ENCODE measurements at places on chromosomes 3 and 15.

GRCh38 chr3:54366007-54366750 lies 243.8 kb downstream of the CACNA2D3 start:
- DNase-seq = no peak

DNA sequence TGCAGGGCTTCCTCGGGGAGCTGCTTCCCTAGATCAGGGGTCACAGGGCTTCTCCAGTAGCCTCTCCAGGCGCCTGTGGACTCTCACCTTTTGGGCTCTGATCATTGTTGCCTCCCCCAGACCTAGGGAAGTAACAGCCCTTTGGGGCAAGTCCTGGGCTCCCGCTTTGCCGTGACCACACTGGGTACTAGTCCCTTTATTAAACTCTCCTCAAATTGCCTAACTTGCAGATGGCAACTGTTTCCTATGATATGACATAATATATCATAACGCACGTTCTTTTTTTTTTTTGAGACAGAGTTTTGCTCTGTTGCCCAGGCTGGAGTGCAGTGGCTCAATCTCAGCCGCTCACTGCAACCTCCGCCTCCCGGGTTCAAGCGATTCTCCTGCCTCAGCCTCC lies 17.9 kb upstream of the NRROS start:
- DNase-seq = no peak

DNA sequence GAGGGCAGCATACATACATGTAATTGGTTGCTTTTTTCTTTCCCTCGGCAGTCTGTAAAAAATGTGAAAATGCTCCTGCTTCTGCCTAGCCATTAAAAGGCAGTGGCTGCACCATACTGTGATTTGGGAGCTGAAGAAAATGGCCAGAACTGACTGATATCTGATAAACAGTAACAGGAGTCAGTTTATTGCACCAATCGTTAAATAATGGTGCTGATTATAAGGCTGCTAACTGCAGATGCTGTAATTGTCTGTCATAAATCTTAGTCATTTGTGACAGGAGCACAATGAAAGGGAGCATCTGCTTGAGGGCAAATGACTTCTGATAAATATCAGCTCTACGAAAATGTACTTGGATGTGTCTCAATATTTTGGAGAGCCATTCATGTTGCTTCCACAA lies 263.1 kb upstream of the DNAJC19 start:
- no peak for DNase-seq

DNA sequence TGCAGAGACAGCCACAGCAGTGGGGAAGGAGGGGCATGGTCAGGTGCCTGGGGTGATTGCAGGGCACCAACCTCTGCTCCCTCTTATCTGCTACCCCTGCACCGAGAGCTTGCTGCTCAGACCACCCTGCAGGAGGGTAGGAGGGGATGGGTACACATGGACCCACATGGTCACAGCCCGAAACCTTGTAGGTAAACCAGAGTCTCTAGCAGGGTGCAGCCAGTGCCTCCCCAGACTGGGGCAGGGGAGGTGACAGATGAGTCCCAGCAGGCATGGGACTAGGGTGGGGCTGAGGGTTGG lies 49.2 kb downstream of the FAH start:
- no peak for DNase-seq

GRCh38 chr15:23440596-23440995 lies 6.4 kb downstream of the GOLGA6L2 start:
- DNase-seq = no peak

GRCh38 chr3:73681610-73682009 lies 56.9 kb upstream of the PDZRN3 start:
- DNase-seq = no peak

DNA sequence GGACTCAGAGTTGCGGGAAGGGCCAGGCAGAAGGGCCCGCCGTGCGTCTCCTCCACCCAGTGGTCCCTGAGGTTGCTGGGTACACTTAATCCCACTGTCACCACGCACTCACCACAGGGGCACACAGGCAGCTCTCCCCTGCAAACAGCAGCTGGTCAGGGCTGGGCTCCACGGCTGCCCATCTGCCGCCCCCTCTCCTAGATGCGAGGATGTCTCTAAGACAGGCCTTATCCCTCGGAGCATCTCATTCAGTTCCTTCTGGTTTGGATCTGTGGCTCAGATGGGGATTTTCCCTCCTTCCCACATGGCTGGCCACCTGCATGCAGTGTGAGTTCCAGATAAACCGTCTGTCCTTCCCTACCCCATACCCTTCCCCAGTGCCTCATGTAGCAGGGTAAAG lies 26.3 kb downstream of the MRPS11 start:
- no peak for DNase-seq

DNA sequence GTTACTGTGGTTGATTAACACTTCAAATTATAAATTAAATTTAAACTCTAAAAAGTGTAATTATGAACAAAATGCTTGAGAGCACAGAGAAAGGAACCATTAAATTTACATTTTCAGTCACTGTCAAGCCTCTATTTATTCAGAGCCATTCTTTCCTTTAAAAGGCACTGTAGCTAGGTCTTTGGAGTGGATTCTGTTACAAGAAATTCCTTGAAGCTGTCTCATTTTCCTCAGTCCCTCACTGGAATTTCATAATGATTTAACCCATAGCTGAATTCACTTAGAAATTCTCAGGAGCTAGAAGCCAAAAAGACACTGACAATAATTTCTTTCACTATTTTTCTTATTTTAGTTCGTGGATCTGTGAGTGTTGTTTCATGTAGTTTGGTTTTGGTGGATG lies 81.2 kb upstream of the TCF12 start:
- no peak for DNase-seq

DNA sequence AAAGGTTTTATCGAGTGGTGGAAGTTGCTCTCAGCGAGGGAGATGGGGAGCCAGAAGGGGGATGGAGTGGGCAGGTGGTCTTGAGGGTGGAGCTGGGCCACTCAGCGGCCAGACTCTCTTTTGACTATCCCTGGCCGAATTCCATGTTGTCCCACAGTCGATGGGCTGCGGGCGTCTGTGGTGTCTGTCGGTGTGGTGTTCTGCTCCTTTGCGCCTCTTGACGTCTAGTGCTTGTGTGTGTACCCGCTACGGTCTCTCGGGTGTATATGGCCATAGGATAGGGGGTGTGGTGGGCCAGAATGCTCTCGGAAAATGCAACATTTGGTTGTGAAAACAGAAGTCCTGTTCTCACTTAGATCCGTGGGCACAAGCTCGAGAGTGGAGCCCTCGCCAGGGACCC lies 297.0 kb downstream of the CGGBP1 start:
- DNase-seq = no peak

DNA sequence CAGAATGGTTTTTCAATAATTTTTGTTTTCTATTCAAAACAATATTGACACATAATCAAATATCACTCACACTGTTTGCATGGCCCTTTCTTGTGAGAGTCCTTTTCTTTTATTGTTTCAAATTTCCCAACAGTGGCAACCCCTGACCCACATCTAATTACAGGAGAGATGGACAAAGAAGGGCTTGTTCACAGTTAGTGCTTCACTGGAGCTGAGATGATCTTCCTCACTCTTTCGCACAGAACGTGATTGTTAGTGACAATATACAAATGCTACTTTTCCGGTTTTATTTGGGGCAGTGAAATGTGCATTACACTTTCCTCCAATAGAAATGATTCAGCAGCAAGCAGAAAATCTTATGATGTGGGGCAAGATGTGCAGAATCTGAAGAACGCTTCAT lies 38.6 kb upstream of the TTC14 start:
- DNase-seq = no peak

DNA sequence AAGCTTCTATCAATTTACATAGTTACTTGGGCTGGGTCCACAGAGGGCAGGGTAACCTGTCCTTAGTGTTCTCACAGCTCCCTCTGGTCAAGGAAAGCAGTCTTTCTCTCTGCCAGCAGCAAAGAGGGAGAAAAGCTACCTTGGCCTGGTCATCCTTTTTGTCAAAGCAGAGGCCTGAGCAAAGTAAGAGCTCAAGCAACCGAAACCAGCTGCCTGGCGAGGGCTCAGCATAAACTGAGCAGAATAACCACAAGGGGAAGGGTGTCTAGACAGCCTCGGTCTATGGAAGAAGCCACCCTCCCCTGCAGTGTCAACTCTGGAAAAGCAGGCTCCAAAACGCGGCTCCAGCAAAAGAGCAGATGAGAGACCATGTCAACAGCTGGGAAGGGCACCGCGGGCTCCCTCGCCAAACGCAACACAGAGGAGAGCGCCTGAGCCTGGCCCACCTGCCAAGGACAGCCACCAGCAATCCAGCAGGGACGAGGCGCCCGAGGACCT lies 17.4 kb downstream of the LRIG1 start:
- DNase-seq = no peak

GRCh38 chr3:39917065-39917773 lies 107.8 kb downstream of the MYRIP start:
- DNase-seq = no peak

DNA sequence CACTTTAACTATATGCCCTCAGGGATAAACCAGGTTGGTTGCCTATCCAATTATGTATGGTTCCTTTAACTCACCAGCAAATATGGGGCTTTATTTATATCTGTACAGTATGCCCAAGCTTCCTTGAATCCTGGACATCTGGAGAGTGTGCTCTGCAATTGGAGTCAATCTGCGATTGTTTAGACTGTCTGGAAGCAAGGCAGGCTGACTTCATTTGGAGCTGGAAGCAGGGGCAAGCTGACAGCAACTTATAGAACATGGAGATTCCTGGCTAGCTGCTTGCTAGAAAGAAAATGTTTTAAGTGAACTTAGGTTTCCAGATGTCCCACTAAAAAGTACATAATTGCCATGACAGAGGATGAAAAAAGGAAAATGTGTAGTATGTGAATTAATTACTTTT lies 63.7 kb upstream of the TPRG1 start:
- DNase-seq = no peak

DNA sequence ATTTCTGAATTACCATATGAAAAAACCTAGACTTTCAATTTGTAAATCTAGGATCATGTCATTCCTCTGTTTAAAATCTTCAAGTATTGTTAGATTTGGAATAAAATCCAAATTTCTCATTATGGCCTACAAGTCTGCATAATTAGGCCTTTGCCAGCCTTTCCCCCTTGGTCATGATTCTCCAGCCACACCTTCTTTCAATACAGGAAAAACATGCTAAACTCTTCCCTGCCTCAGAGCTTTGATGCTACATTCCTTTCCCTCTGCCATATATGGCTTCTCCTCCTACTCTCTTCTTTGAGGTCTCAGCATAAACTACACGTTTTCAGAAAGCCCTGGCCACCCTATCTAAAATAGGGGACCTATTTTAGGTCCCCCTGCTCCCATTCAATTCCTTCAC lies 48.5 kb downstream of the TM6SF1 start:
- no peak for DNase-seq

DNA sequence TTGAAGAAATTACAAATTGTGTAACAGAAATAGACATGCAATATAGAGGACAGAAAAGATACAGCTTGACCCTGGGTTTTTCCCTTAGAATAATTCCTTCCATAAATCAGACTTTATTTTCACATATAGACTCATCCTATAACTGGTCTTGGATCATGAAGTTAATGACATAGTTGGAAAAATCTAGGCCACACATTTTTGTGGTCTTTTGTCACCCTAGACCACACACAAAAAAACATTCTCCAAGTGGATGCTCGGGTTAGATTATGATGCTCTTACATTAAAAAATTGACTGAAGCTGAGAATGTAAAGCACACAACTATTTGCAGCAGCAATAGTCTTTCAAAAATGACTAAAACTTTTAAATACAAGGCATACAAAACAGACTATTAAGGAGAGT lies 7.5 kb upstream of the PLA2G4D start:
- DNase-seq = no peak

- no peak for DNase-seq
These were observed 531.6 kb downstream of the SHQ1 start for GRCh38 chr3:72316501-72317279.

DNA sequence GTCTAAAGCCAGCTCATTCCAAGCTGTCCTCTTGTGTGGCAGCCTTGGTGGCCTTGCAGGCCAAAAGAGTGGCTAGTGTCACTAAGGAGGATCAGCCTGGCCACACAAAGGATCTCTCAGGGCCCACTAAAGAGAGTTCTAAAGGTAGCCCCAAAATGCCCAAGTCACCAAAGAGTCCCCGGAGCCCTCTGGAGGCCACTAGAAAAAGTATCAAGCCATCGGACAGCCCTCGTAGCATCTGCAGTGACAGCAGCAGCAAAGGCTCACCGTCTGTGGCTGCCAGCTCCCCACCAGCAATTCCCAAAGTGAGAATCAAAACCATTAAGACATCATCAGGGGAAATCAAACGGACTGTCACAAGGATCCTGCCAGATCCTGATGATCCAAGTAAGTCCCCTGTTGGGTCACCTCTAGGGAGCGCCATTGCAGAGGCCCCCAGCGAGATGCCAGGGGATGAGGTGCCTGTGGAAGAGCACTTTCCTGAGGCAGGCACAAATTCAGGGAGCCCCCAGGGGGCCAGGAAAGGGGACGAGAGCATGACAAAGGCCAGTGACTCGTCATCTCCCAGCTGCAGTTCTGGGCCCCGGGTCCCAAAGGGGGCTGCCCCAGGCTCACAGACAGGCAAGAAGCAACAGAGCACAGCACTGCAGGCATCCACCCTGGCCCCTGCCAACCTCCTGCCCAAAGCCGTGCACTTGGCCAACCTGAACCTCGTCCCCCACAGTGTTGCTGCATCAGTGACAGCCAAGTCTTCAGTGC lies 33.5 kb upstream of the ALPK3 start:
- no peak for DNase-seq

DNA sequence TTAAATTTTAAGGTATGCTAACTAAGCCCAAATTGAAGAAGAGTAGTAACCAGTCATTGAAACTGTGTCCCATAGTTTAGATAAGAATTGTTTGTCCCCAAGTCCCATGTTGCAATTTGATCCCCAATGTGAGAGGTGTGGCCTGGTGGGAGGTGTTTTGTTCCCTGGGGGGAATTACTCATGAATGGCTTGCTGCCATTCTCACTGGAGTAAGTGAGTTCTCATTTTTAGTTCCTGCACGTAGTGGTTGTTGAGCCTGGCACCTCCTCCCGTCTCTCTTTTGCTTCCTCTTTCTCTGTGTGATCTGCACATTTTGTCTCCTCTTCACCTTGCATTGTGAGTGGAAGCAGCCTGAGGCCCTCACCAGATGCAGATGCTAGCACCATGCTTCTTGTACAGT lies 1271.0 kb downstream of the NSUN3 start:
- no peak for DNase-seq

- DNase-seq = no peak
These were observed 14.0 kb upstream of the SMAD3 start for GRCh38 chr15:67051088-67052045.

Measured in activated CD8-positive, alpha-beta memory T cell treated with anti-CD3 and anti-CD28 coated beads for 4 hours (primary cell).